Head of caudate nucleus (tissue), 42 donors: ENCODE measurements at places on chromosomes 1 and 21.

GRCh38 chr1:5935026-5935425, 57.2 kb downstream of the NPHP4 start:
- no peak for DNase-seq

DNA sequence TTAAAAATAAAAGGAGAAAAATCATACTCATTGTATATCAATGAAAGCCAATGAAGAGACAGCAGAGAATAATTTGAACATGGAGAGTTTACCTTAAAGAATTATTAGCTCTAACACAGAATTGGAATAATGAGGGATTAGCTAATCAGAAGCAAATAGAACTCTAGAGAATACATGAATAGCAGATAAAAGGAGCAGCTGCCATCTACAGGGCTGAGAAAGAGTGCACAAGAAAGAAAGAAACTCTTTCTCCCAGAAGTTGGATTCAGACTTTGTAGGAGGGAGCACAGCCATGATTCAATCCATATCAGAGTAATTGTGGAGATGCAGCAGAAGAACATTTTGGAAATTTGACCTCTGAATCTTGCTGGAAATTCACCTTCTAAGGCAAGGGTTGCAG, 1171.2 kb downstream of the PLA2G4A start:
- DNase-seq, result no peak

DNA sequence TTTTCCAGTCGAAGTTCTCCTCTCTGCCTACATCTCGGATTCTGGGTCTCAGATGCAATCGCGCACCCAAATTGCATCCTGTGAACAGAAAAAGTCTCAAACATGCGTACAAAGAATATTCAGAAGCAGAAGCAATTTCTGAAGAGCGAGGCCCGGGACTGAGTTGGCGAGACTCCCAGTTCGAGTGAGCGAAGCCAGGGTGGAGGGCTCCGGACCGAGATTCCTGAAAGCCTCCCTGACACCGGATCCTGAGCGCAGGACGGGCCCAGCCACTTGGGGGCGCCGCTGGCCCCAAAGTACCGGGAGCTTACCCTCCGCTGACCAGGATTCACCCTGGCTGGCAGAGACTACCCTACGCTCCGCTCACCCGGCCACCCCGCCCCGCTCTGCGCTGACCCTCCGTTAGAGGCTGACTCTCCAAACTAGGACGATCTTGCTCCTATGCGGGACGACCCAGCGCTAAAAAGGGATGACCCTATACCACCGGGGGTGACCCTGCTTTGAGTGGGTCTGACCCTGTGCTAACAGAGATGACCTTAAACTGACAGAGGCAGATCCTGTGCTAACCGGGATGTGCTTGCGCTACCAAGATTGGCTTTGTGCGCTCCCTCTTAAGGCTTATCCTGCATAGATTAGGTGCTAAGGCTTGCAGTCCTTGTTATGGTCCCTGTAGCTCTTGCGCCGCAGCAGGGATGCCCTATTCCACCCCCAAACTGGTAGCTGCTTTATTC, 12.1 kb downstream of the FOXD2 start:
- no peak for DNase-seq

DNA sequence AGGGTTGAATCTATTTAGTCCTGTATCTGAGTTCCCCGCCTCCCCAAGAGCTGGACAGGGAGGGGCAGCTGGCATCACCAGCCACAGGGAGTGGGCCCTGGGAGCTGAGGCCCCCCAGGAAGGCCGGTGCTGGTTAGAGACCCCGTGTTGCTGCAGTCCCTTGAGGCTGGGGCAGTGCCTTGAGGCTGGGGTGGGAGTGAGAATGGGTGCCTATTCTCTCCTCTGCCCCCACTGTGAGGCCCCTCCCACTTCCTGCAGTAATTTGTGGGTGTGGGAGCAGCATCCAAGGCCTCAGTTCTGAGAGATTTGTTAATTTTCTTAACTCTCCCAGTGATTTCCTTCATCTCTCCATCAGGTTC, 2.5 kb upstream of the TRAPPC3 start:
- no peak for DNase-seq

DNA sequence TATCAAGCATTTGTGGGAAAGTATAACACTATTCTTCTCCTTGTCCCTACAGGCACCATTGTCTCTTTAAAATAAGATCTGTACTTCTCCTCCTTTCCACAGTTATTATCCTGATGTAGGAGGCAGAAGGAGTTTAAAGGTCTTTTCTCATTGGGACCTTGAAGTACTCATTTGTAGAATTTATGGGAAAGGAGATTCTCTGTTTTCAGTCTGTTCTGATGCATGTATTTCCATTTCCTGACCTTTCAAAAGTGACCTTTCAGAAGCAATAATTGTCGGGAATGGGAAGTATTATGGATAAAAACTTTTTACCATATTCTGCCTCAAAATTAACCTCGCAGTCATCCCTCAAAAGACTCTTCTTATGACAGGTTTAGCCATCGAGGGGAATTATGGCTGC, 224.8 kb downstream of the CTH start:
- DNase-seq, result no peak

GRCh38 chr1:10525208-10525607, 50.5 kb downstream of the PEX14 start:
- DNase-seq, result no peak
